Activated B cell treated with CpG ODN at 0.5 μM for 24 hours (primary cell): ENCODE measurements at places on chromosomes 5 and 9. TPM values are rescaled to one million over a fixed set of nuclear protein-coding genes. Genes with fewer than 3 reads are reported as not detected.

GRCh38 chr5:127910307-127910956 is 173.1 kb upstream of the SLC12A2 start:
- H3K27me3 ChIP-seq = no peaks in the 10 kb centered on the region
- H3K36me3 ChIP-seq = no peaks in the 10 kb centered on the region
- H3K27ac ChIP-seq = no peak overlapping the region
- DNase-seq = no peak
- H3K4me1 ChIP-seq = no peaks in the 10 kb centered on the region

GRCh38 chr5:873328-873727 is 19.3 kb downstream of the BRD9 start:
- no peak for DNase-seq
- peaks cover 5% of the 10 kb centered on the region for H3K4me1 ChIP-seq
- peaks cover 98% of the 10 kb centered on the region for H3K36me3 ChIP-seq
- no peak overlapping the region for H3K4me3 ChIP-seq
- peak overlapping the region; percentile 47 for H3K27ac ChIP-seq

DNA sequence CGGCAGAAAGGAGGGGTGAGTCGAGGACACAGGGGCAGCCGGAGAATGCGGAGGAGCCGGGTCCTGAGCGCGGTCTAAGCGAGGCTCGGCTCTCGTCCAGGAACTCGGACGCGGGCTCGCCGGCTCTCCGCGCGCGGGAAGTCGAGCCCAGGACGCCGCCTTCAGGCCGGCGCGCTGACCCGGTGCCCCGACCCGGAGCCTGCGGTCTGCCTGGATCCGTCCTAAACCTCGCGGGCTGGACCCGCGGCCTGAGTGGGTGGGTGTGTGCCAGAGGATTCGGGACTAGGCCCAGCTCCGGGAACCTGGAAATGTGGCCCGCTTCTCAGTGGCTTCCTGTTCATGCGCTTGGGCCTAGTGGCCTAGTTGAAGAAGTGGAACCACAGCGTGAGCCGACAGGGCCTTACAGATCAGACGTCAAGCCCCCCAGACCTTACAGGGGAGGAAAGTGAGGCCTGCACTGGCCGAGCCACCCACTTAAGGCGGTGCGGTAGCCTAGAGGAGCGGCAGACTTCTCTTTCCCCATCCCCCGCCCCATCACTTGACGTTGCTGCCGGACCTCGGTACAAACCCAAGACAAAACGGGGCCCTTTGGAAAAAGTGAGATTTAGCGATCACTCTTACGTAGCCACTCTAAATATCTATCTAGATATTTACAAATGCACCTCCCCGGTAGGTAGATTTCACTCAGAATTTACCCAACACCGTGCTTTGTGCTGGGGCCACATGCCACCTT is 1.2 kb downstream of the CDKN2B-AS1 start:
- DNase-seq = peak; percentile 63
- peak overlapping the region; percentile 97 for H3K27ac ChIP-seq
- H3K4me1 ChIP-seq = peaks cover 24% of the 10 kb centered on the region
- H3K36me3 ChIP-seq = peaks cover 6% of the 10 kb centered on the region

- H3K27me3 ChIP-seq = no peaks in the 10 kb centered on the region
- DNase-seq = no peak
- no peak overlapping the region for H3K27ac ChIP-seq
- H3K36me3 ChIP-seq = no peaks in the 10 kb centered on the region
- H3K4me1 ChIP-seq = no peaks in the 10 kb centered on the region
Observed at GRCh38 chr5:163631856-163632255, 126.4 kb downstream of the MAT2B start.

DNA sequence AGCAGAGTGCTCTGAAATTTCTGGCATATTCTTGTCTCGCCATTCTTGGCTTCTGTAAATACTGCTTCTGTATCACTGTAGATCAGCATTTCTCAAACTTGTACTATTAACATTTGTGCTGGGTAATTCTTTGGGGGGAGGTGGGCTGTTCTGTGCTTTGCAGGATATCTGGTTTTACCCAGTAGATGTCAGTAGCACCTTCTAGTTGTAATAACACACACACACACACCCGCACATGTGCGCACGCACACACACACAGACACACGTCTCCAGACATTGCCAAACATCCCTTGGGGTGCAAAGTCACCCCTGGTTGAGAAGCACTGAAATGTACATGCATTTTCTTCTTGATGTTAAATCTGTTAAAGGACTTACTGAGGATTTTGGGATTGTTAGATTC is 304.1 kb downstream of the MAT2B start:
- H3K36me3 ChIP-seq = no peaks in the 10 kb centered on the region
- no peak overlapping the region for H3K27ac ChIP-seq
- no peak overlapping the region for H3K4me3 ChIP-seq
- peaks cover 3% of the 10 kb centered on the region for H3K27me3 ChIP-seq

DNA sequence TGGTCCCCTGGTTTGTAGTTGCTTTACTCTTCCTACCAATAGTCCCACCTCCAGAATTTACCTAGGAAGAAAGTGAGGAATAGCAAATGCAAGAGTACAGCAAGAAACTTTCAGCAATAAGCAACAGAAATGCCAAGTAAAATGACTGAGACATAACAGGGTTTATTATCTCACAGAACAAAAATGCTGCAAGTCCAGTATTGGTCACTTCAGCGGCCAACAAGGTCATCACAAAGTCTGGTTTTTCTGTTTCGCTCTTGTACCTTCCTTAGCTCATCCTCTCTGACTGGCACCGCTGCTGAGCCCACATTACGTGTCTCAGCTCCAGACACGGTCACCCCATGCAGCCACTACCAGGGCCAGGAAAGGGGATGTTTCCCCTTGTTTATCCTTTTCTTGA is 82.7 kb downstream of the RFK start:
- DNase-seq = no peak
- peaks cover 7% of the 10 kb centered on the region for H3K27me3 ChIP-seq
- no peaks in the 10 kb centered on the region for H3K36me3 ChIP-seq
- no peak overlapping the region for H3K27ac ChIP-seq
- H3K4me1 ChIP-seq = no peaks in the 10 kb centered on the region

- no peak for DNase-seq
- no peaks in the 10 kb centered on the region for H3K27me3 ChIP-seq
- no peak overlapping the region for H3K27ac ChIP-seq
Observed at GRCh38 chr9:82052081-82052480, 63.5 kb downstream of the SPATA31D1 start.

- DNase-seq = no peak
- H3K27me3 ChIP-seq = no peaks in the 10 kb centered on the region
- H3K4me3 ChIP-seq = no peak overlapping the region
- no peaks in the 10 kb centered on the region for H3K4me1 ChIP-seq
Observed at GRCh38 chr9:14107977-14108376, 206.0 kb downstream of the NFIB start.

- no peaks in the 10 kb centered on the region for H3K27me3 ChIP-seq
- peaks cover 40% of the 10 kb centered on the region for H3K4me1 ChIP-seq
- no peak overlapping the region for H3K27ac ChIP-seq
- H3K36me3 ChIP-seq = peaks cover 53% of the 10 kb centered on the region
- no peak for DNase-seq
Observed at GRCh38 chr5:43606351-43606750, 3.4 kb downstream of the NNT start.

- DNase-seq = no peak
- H3K27me3 ChIP-seq = peaks cover 12% of the 10 kb centered on the region
Observed at GRCh38 chr5:352639-353611, 31.4 kb downstream of the AHRR start.

GRCh38 chr9:6051511-6051950 is 36.1 kb upstream of the RANBP6 start:
- peaks cover 6% of the 10 kb centered on the region for H3K27me3 ChIP-seq
- H3K36me3 ChIP-seq = no peaks in the 10 kb centered on the region
- no peak for DNase-seq
- H3K27ac ChIP-seq = peak overlapping the region; percentile 73
- peaks cover 24% of the 10 kb centered on the region for H3K4me1 ChIP-seq

The GABRA1 gene
- total RNA-seq = not detected in 2 replicates

The PAPPA gene
- total RNA-seq = not detected in 2 replicates

The FCN2 gene
- not detected in 2 replicates for total RNA-seq

The TAF11L5 gene
- total RNA-seq = not detected in 2 replicates
